ENCODE measurements at places on chromosomes 2 and 18.

- DNase-seq: no peak
These were observed 119.2 kb upstream of the SLC39A10 start for GRCh38 chr2:195537811-195538210.

DNA sequence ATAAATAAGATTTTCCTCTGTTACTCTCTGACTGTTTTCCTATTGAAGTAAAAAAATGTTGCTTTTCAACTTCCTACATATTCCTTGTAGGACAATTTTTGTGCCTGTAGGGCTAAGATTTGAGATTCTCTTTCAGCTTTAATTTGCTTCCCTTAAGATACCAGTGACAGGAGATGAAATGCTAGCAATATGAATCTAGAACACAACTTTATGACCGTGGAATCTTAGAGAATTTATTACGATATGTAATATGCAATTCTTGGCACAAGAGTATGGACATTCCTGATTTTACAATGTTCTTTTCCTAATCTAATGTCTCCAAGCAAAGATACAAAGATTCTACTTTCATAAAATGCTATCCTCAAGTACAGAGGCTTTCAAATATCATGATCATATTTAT lies 180.9 kb downstream of the KCNE4 start:
- no peak for DNase-seq

DNA sequence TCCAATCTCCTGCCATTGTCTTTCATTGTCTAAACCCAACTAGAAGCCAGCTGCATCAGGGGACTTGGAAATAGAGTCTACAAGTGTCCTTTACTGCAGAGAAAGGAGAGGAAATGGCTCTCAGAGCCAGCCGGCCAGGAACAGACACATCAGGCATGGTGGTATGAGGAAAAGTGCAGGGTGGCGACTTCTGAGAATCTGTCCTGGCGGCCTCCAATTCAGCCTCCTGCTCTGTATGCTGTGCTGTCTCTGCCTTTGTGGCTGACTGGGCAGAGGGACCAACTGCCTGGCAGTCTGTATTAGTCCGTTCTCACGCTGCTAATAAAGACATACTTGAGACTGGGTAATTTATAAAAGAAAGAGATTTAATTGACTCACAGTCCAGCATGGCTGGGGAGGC lies 36.8 kb upstream of the AQP4 start:
- no peak for DNase-seq

DNA sequence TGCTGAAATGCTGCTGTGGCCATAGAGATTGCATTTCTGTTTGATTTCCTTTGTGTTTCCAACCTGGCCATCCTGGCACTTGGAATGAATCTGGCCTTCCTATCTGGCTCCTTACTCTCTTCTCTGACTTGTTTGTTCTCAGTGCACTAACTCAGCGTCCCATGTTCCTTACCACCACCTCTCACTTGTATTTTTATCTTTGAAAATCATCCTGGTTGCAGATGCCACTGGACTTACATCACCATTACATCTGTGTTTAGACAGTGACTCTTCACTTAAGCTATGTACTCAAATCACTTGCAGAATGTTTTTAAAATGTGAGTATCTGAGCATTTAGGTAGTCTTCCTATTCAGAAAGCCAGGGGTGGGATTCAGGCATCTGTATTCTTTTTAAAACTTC lies 239.5 kb downstream of the WDR7 start:
- no peak for DNase-seq

DNA sequence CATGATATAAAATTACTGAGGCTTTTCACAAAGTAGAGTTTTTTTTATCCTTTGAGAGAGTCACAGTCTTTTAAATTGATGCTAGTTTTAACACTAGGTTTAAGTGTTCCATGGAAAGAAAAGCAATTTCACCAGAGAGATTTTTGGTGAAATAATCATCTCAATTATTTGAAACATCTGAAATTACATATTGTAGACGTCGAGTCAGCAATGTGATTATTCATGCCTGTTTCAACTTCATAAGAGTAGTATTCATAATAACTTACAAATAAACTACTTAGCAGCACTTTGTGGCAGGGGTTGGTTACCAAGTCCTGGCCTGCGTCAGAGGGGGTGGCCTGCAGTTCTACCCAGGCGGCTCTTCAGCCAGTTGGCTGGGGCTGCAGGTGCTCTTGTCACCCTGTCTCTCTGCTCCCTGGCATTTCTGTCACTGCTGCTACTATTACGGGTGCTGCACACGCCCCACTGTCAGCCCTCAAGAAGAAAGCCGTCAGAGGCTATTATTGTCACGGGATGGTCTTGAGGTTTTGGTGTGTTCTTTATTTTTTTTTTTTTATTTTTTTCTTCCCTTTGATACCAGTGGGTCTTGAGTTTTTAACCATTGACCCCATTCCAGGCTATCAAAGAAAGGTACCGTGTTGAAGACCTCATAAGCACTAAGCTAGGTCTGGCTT lies 50.4 kb downstream of the MALT1 start:
- DNase-seq: no peak

GRCh38 chr2:66478731-66479316 lies 43.9 kb downstream of the MEIS1 start:
- no peak for DNase-seq
